ENCODE measurements at places on chromosomes 12 and 14.

GRCh38 chr14:91891101-91891500 is 23.8 kb upstream of the TC2N start:
- peak overlapping the region; percentile 95 for H3K27ac ChIP-seq
- H3K4me1 ChIP-seq, result peaks cover 58% of the 10 kb centered on the region
- H3K36me3 ChIP-seq, result peaks cover 62% of the 10 kb centered on the region
- no peak overlapping the region for H3K4me3 ChIP-seq
- no peak for DNase-seq
- no peaks in the 10 kb centered on the region for H3K27me3 ChIP-seq

GRCh38 chr14:70718383-70719118 is 76.8 kb downstream of the TTC9 start:
- H3K27me3 ChIP-seq, result no peaks in the 10 kb centered on the region
- H3K36me3 ChIP-seq, result no peaks in the 10 kb centered on the region
- H3K4me1 ChIP-seq, result no peaks in the 10 kb centered on the region
- H3K4me3 ChIP-seq, result no peak overlapping the region
- no peak overlapping the region for H3K27ac ChIP-seq

DNA sequence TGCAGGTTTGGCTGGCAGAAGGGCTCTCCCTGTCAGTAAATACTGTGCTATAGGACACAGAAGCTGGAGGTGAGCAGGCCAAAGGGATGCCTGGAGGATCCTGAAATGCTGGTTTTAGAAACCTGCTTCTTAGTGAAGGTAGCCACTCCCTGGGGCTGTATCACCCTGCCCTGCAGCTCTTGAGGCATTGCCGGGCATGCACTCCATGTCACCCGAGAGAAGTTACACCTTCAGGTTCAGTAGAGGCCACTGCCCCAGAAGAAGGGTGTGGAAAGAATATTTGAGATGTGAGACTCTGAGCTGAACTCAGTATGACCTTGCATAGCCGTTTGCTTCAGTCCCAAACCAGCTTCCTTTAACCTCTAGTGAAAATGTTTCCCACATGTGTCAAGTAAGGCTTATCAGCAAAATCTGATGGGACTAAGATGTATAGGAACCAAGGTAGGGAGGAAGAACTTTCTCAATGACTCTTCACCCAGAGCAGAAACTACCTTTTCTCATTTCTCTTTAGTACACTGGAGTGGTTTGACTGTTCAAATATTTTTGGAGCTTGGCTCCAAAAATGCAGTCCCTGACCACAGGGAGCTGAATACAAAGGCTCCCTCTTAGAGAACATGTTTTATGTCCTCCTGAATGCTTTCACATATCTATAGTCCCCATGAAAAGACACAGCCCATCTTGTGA is 164.5 kb upstream of the DYRK2 start:
- H3K4me3 ChIP-seq, result no peak overlapping the region
- H3K36me3 ChIP-seq, result no peaks in the 10 kb centered on the region
- no peak overlapping the region for H3K27ac ChIP-seq
- H3K4me1 ChIP-seq, result no peaks in the 10 kb centered on the region
- no peaks in the 10 kb centered on the region for H3K27me3 ChIP-seq

DNA sequence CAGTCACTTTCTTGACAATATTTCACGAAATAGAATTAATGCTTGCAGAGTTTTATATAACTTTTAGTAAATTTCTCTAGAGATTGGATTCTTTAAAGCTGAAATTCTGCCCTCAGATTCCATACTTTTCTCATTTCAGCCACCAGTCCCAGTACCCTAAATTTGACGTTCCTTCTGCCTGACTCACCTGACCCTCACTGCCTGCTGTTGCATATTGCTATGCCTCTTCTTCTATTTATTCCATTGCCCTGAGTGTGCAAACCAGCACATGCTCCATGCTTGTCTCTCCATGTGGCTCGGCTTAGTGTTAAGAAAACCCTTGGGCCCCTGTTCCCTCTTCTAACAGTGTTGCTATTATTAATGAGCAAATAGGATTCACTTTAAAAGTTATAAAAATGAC is 533.3 kb downstream of the LRFN5 start:
- no peaks in the 10 kb centered on the region for H3K36me3 ChIP-seq
- no peak for DNase-seq
- H3K27me3 ChIP-seq, result no peaks in the 10 kb centered on the region
- H3K27ac ChIP-seq, result no peak overlapping the region

DNA sequence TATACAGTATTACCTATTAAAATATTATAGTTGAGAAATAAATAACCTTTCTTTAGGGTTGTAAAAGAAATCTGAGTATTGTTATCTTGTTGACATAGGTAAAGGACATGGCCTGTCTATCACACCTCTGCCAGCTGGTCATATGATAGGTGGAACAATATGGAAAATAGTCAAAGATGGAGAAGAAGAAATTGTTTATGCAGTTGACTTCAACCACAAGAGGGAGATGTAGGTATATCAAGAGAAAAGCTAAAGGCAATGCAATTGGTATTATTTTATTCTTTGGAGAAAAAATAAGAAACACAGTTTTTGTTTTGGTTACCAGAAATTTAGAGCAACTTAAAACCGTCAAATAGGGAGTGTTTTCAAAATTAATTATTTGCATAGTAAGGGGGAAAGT is 13.5 kb downstream of the CPSF2 start:
- no peaks in the 10 kb centered on the region for H3K27me3 ChIP-seq
- H3K4me3 ChIP-seq, result no peak overlapping the region
- H3K36me3 ChIP-seq, result peaks cover 28% of the 10 kb centered on the region
- no peaks in the 10 kb centered on the region for H3K4me1 ChIP-seq
- DNase-seq, result no peak
- H3K27ac ChIP-seq, result no peak overlapping the region

DNA sequence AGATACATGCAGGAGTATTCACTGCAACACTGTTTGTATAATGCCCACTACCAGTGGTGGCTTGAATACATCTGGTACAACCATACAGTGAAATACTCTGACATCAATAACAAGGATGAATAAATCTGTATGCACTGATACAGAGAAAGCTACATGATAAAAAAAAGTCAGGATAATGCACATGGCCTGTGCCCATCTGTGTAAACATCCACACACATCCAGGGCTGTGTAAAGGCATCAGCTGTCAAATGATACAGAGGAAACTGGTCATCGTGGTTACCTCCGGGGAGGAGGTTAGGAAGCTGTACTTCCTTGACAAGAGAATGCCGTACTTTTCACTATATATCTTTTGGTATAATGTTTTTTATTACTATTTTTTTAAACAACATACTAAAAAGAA is 176.6 kb downstream of the FOXN3 start:
- H3K36me3 ChIP-seq, result no peaks in the 10 kb centered on the region
- no peaks in the 10 kb centered on the region for H3K27me3 ChIP-seq
- DNase-seq, result no peak
- H3K4me1 ChIP-seq, result peaks cover 26% of the 10 kb centered on the region
- no peak overlapping the region for H3K27ac ChIP-seq
- no peak overlapping the region for H3K4me3 ChIP-seq

DNA sequence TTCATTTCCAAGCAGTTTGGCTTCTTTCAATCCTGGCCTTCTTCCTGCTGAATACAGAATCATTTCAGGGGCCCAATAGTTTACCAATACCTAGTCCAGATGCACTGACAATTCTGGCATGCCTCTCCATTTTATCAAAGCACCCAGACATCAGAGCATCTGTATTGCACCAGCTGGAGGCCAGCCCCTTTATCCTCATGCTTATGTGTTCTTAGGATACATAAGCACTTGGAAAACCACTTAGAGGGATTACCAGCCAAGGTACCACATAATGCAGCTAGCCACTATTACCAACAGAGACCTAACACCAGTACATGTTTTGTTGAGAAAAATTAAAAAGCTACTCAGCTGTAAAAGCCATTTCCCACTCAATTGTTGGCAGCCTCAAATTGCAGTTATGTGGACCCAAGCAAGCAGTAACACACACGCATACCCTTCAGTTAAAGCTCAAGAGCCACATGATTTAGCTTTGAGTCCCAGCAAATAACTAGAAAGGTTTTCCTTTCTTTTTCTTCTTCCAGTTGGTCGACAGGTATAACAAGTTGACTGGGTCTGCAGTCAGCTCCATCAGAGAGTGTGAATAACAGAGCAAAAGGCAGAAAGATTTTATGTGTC is 263.8 kb downstream of the DIO2 start:
- H3K4me3 ChIP-seq, result no peak overlapping the region
- DNase-seq, result no peak
- H3K36me3 ChIP-seq, result no peaks in the 10 kb centered on the region
- no peaks in the 10 kb centered on the region for H3K4me1 ChIP-seq
- no peak overlapping the region for H3K27ac ChIP-seq
- H3K27me3 ChIP-seq, result no peaks in the 10 kb centered on the region

DNA sequence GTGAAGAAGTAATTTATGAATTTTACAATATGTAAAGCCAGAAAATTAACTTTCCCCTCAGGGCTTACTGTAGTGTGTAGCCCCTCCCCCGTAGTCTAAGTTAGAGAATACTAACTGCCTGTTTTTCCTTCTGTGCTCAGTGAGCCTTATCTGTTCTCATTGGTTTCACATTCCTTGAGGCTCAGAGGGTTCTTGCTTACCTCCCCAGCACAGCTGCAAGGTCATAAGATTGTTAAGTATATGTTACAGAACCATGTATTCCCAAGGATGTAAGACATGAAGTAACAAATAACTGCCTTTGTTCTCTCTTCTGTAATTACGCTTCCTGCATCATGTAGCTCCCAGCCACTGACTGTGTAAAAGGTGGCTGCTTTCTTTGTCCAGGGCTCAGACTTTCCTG is 1351.1 kb downstream of the TMEM121 start:
- H3K36me3 ChIP-seq, result no peaks in the 10 kb centered on the region
- no peaks in the 10 kb centered on the region for H3K4me1 ChIP-seq
- H3K27me3 ChIP-seq, result no peaks in the 10 kb centered on the region

DNA sequence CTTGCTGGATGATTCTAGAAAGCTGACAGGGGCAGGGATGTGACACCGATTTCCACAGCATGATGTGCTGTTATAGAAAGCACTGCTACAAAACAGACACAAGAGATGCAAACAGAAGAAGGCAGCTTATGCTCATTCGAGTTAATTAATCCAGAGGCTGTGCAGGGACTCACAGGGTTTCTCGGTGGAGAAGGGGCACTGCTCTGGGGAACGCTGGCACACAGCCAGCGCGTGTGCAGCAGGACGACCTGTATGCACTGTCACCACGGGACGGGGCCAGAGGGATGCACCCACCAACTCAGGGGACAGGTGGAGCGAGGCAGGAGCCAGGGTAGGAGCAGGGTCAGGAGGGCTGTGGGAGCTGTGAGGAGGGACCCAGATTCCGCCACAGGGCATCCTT is 143.5 kb downstream of the RIMBP2 start:
- H3K27ac ChIP-seq, result no peak overlapping the region
- H3K4me1 ChIP-seq, result no peaks in the 10 kb centered on the region

DNA sequence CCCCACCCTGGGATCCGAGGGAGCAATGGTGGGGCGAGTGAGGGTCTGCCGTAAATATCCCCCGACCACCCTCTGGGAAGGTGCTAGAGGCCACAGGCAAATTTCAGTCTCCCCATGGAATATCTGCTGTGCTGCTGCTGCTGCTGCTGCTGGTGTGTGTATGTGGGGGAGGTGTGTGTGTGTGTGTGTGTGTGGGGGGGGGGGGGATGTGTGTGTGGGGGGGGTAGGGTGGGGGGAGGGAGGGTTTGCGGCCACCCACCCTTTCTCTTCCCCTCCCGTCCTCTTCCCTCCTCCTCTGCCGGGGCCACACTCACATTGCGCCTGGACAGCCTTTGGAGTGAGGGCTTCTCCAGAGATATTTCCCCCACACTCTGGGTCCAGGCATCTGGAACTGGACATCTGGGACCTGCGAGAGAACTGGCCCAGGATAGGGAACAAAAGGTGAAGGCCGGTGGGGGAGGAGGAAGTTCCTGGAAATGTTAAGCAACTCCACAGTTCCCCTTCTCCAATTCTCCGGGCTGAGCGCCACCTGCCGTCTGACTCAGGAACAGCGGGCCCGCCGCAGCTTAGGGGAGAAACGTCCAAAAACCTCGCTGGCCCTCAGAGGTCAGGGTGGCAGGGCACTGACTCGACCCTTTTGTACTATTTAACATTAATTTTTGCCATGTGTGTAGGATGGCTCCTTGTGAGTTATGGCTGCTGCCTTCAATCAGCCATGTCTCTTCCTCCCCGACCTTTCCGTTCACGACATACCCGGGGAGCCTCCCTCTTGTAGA is at the start of gene C1RL:
TSS of gene C1RL (minus strand) at position 419 of the 776 bp plus-strand sequence. CDS start at position 385, 34 bp downstream.
- H3K27ac ChIP-seq, result peak within 1 kb of the TSS; percentile 91
- DNase-seq, result peak; percentile 73
- peak within 1 kb of the TSS; percentile 81 for H3K4me3 ChIP-seq
- no peaks in the 10 kb centered on the region for H3K27me3 ChIP-seq
- peaks cover 13% of the 10 kb centered on the region for H3K4me1 ChIP-seq

DNA sequence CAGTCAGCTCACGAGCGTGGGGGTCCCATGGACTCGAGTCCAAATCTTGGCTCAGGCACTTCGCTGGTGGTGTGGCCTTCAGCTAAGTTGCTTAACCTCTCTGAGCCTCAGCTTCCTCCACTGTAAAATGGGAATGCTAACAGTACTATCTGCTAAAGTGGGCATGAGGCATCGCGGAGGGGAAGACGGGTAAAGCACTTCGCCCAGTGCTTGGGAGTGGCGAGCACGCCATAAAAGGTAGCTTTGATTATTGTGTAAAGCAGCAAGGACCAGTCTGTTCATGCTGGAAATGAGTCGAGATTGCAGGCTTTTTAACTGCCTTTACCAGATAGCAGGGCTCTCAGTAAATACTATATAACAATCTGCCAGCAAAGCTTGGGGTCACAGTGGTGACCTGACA is 24.5 kb downstream of the HRK start:
- peaks cover 3% of the 10 kb centered on the region for H3K4me1 ChIP-seq
- no peaks in the 10 kb centered on the region for H3K36me3 ChIP-seq
- no peaks in the 10 kb centered on the region for H3K27me3 ChIP-seq

GRCh38 chr14:81095539-81095938 is 125.2 kb downstream of the GTF2A1 start:
- H3K4me1 ChIP-seq, result no peaks in the 10 kb centered on the region
- H3K27ac ChIP-seq, result no peak overlapping the region
- no peaks in the 10 kb centered on the region for H3K36me3 ChIP-seq
- H3K27me3 ChIP-seq, result no peaks in the 10 kb centered on the region
- no peak for DNase-seq

All from ascending aorta (tissue), 2 donors.